ENCODE measurements at places on chromosomes 7 and 10.

- no peak for DNase-seq
Measured at GRCh38 chr10:718143-718700, 28.8 kb upstream of the DIP2C start.

- DNase-seq, result no peak
Measured at GRCh38 chr7:149615690-149616270, 118.2 kb upstream of the ZNF746 start.

DNA sequence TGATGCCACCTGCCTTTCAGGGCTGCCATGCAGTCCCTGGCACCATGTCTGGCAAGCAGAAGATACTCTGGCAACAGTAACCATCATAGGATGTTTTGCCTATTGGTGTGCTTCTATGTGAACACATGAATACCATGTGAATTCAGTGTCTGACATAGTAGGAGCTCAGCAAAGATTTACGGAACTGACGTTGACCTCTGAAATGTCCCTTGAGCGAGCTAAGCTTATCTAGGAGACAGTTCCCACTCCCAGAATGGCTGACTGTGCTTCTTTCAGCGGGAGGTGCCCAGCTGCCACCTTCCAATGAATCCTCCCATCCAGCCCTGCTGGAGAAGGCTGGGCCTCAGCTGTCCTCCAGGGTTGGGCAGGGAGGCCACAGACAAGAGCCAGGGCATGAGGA lies 71.2 kb upstream of the LRRC18 start:
- no peak for DNase-seq

DNA sequence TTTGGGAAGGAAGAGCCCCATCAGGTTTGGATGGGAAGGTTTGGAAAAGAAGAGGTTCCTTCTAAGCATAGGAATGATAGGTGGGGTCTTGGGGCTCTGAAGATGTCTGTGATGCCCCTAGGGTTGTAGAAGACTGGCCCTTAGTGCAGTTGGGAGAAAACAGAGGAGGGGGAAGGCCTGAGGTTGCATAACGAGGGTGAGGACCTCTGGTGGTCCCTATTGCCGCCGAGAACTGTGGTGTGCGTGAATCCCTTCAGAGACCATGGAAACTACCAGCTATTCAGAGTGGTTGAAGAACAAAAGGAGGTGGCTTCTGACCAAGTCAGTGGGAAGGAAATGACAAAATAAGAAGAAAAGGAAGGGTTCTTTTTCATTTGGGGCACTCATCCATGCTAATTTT lies 3.1 kb upstream of the PKD2L1 start:
- no peak for DNase-seq

DNA sequence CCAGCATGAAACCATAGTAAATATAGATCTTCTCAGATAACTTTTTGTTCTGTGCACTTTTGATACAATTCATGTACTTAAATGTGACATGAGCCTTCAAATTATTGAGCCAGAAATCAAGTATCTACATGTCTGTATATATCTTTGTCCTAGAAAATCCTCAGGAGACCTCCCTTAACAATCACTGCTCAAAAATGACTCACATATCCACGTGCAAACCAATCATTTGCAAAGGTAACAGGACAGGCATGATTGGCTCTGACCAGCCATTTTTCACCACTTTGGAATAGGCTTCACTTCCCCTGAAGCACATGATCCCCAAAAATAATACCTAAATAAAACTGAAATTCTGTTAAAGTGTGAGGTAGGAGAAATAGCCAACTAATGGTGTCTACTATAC lies 902.5 kb downstream of the PCDH15 start:
- no peak for DNase-seq

DNA sequence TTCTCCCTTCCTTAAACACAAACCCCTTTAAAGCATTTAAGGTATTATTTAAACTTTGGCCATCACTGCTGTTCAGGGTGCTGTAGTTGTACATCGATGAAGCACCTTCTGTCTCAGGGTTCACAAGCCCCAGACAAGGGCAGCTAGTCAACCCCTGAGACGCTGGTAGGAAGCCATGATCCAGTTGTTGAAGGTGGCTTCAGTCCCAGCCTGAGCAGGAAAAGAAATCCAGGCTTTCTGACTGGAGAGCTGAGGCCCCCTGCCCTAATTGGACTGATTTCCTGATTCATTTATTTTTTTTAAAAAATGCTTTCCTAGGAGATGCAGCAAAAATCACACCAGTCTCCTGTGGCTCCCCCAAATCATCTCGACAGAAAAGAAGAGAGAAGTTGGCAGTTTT lies 15.8 kb downstream of the CPA1 start:
- no peak for DNase-seq

GRCh38 chr10:31650010-31650409 lies 278.6 kb downstream of the ARHGAP12 start:
- DNase-seq, result no peak

DNA sequence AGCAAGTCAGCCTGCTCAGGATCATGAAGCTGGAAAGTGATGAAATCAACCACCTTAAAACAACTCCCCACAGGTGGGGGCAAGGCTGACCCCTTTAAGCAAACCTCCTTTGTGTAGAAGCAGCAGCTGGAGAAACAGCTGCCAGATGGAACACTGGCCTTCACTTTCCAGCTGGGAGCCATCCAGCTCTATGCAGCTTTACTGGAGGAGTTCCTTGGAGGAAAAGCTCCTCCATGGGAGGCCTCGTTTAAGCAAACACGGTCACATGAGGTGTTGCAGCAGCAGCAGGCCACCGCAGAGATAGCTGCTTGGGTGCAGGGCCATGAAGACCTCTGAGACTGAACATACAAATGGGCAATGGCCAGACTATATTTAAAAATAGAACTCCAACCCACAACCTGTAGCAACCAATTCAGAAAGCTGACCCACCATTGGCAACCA lies 13.0 kb upstream of the DLG5 start:
- DNase-seq, result no peak

GRCh38 chr10:63253040-63253439 lies 119.9 kb downstream of the NRBF2 start:
- DNase-seq, result no peak

DNA sequence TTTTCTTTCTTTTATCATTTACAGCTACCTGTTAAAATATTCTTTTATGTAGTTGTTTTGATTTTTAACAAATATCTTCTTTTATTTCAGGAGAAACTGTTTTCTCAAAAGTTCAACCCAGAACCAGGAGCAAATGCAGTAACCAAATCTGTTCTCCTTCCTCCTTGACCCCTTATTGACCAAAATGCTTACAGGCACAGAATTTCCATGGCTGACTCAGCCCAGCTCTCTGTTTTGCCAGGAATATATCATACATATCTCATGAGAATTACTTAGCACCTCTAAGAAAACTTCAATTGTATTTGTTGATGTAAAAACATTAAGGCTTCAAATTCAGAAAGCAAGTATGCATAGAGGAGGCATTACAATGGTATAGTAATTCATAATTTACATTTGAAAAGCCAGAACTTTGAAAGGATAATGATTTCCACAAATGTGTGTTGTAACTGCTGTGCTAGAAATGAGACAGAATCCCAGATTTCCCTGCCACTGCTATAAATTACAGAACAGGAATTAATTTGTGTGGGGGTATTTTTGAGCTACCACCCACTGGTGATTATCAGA lies 2.2 kb downstream of the GSAP start:
- DNase-seq, result no peak

DNA sequence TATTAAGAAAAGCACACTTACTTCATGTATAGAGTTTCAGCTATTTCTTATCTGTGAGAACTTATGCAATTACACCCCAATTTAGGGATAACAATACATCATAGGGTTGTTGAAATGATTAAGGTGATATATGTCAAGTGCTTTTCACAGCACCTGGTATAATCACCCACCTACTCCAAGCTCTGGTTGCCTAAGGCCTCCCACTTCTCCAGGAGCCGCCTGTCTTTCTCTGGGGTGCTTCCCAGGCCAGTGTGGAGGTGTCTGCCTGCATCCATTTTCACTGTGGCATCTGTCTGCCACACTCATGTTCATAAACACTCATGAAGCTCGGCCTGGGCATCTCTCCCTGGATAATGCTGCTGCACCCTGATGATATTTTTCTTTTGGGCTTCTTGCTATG lies 250.3 kb downstream of the STK31 start:
- DNase-seq, result no peak

DNA sequence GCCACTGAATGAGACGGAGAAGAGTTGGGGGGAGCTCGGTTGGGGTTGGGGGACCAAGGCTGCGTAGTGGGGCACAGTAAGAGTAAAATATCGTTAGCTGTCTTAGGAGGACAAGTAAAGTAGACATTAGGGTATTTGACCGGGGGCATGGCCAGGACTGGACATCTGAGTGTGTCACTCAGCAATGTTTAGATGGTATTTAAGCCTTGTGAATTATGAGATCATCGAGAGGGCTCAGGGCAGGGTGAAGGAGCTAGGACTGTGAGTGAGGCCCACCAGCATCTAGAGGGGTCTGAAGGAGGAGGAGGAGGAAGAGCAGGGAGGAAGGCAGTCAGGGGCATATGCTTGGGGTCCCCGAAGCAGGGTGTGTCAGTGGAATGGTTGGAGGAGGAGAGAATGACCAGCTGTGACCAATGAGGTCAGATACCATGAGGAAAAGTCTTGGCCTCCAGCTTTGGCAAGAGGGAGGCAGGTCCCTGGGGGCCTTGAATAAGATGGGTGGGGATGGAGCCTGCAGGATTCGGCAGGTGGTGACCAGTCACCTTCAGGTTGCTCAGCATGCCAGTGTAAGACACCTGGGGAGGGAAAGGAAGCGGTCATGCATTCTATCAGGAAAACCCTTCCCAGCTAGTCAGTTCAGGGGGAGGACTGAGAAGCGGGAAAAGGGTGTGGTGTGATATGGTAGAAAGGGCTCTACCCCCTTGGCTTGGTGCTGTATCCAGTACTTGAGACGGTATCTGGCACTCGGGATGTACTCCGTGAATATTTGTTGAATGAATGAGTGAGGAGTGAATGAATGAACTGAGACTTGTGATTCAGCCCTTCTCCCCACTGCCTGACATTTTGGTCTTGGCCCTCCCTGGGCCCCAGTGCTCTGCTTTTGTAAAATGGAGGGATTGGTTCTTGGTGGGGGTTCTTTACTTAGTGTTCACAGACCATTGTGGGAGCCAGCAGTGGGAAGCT lies 34.8 kb upstream of the SH2D4B start:
- no peak for DNase-seq

GRCh38 chr10:126256864-126257263 lies 131.4 kb downstream of the ADAM12 start:
- DNase-seq, result no peak

- DNase-seq, result no peak
Measured at GRCh38 chr7:128906766-128907559, 3.5 kb downstream of the KCP start.

- DNase-seq, result no peak
Measured at GRCh38 chr7:8134089-8134733, 127.8 kb downstream of the ICA1 start.

DNA sequence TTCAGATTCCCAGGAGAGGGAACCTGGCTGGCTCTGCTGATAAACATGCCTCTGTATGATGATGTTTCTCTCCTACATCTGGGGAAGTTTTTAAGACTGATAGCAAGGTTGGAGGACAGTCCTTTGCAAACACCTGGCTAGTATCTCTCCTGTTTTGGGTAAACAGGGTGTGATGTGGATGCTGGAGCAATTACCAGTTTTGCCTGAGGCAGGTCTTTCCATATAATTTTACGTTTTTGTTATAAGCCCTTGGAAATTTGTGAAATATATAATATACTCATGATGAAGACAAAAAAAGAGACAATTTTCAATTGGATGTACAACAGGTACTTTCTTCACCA lies 138.6 kb downstream of the ADAM22 start:
- no peak for DNase-seq

- DNase-seq, result no peak
Measured at GRCh38 chr10:79203833-79204232, 135.1 kb downstream of the ZMIZ1 start.

DNA sequence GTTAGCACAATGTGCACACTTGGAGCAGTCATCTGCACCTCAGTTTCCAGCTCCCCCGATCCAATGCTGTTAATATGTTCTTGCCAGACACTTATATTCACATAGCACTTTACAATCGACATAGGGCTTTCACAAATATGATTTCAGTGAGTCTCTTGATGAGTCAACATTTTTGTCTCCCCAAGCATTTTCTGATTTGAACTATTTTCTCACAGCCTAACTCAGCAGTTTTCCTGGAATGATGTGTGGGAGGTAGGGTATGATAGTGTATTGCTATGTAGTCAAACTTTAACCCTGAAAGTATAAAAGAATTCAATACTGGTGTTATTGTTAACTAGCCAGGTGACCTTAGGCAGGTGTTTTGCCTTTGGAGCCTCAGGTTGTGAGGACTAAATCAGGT lies 82.5 kb upstream of the LRGUK start:
- no peak for DNase-seq

DNA sequence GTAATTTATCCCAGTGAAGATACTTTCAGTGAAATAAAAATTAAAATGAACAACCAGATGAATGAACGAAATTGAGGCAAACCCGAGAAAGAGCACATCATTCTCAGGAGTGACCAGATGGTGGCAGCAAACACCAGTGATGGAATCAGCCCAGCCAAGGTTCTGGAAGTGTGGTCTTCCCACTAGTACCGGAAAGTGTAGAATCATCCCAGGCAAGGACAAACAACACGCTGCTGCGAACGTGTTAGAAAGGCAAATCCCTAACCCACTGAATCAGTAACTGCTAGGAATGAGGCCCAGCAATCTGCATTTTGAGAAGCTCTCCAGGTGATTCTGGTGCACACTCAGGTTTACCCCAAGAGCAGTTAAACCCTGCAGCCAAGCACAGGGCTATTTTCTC lies 15.5 kb upstream of the SLC18A3 start:
- no peak for DNase-seq

DNA sequence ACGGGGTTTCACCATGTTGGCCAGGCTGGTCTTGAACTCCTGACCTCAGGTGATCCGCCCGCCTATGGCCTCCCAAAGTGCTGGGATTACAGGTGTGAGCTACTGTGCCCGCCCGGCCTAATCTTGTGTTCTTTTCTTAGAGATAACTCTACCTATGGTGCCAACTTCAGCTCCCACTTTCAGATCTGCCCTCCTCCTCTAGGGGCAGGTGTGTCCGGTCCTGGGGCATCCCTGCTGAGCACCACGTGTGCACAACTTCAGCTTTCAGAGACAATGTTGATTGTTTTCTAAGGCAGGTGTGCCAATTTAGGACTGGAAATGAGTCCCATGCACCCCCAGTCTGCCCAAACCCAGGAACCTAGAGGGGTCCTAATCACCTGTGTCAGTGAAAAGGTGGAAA lies 18.5 kb upstream of the FXYD4 start:
- no peak for DNase-seq

All from stimulated activated CD8-positive, alpha-beta memory T cell treated with anti-CD3 and anti-CD28 coated beads, Interleukin-15, amount 100 ng/mL, for 1 hour (primary cell).